ENCODE measurements at places on chromosomes 7 and 10.
A peak's percentile ranks its signal among the peaks of the same experiment; 100 is the strongest.

- DNase-seq = no peak
- no peaks in the 10 kb centered on the region for H3K36me3 ChIP-seq
- H3K4me3 ChIP-seq = no peak overlapping the region
- H3K4me1 ChIP-seq = no peaks in the 10 kb centered on the region
- no peak overlapping the region for H3K27ac ChIP-seq
These were observed 417.9 kb downstream of the AUTS2 start for GRCh38 chr7:70016044-70016770.

DNA sequence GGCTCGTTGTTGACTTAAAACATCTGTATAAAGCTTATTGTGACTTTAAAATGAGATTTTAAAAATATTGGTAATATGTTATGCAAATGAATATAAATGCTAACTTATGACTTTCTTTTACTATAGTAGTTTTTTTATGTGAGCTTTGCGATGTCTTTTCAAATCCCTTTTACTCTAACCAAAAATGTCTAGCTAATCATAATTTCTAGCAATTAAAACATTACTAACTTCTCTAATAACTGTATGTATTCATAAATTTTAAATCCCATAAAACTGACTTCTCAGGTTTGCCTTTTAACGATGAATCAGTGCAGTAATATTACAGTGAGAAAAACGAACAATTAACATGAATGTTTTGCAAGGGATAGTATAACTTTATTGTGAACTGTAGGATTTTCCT lies 113.2 kb downstream of the MAPK8 start:
- no peak for DNase-seq
- H3K27ac ChIP-seq = no peak overlapping the region
- no peaks in the 10 kb centered on the region for H3K36me3 ChIP-seq
- no peaks in the 10 kb centered on the region for H3K27me3 ChIP-seq
- no peak overlapping the region for H3K4me3 ChIP-seq

- H3K27ac ChIP-seq = no peak overlapping the region
- DNase-seq = no peak
- no peak overlapping the region for H3K4me3 ChIP-seq
- H3K27me3 ChIP-seq = no peaks in the 10 kb centered on the region
These were observed 89.0 kb upstream of the PIP4K2A start for GRCh38 chr10:22803261-22803885.

- H3K4me1 ChIP-seq = no peaks in the 10 kb centered on the region
- no peak for DNase-seq
- peak within 1 kb of the TSS; percentile 66 for H3K4me3 ChIP-seq
These were observed at the start of gene GBX1 for GRCh38 chr7:151167197-151167961. Gene GBX1 (minus strand): TSS chr7:151167694. CDS start chr7:151167548, 146 bp downstream.

DNA sequence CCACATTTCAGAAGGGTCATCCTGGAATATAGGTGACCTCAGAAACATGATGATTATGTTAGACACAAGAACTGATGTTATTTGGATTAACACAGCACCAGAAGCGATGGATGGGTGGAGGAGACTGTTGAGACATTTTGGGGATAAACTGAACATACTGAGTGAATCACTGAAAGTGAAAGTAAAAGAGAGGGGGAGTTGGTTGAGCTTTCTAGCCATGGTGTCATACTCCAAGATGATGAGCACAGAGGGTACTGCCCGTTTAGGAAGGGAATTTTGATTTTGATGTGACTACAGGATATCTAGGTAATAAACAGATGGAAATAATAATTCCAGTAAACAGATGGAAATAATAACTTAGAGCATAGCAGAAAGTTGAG lies 248.0 kb upstream of the NPY start:
- no peak for DNase-seq
- H3K4me3 ChIP-seq = no peak overlapping the region
- no peaks in the 10 kb centered on the region for H3K27me3 ChIP-seq
- H3K27ac ChIP-seq = no peak overlapping the region
- H3K4me1 ChIP-seq = no peaks in the 10 kb centered on the region

DNA sequence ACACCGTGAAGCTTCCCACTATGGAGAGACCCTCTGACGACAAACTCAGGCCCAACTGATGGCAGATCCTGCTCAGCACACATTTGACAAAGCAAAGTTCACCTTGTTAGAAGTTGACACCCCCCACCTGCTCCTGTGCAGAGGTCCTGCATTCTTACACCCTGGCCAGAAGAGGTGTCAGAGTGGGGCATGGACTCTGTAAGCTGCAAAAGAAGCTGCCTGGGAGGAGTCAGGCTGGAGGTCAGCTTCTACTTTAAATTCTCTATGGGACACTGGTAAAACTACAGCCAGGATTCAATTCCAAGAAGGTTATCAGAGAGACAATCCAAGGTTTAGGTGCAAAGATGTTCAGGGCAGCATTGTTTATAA lies 20.0 kb upstream of the TNS3 start:
- no peak overlapping the region for H3K4me3 ChIP-seq
- DNase-seq = no peak
- H3K36me3 ChIP-seq = no peaks in the 10 kb centered on the region
- H3K4me1 ChIP-seq = no peaks in the 10 kb centered on the region
- no peaks in the 10 kb centered on the region for H3K27me3 ChIP-seq

DNA sequence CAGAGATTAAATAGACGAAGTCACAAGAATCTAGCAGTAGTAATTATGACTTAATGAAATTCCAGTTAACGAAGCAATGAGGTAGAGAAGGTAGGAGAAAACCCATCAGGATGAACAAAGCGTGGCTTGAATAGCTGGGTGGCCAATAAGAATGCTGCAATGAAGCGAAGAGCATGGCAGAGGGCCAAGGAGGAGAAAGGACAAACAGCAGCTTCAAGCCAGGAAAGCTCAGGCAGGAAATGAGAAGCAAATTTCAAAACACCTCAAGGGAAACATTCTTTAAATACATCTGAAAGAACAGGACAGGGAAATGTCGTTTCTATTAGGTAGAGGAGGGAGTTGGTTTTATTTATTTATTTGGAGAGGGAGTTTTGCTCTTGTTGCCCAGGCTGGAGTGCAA lies 122.5 kb downstream of the KIAA1217 start:
- H3K4me1 ChIP-seq = no peaks in the 10 kb centered on the region
- H3K36me3 ChIP-seq = no peaks in the 10 kb centered on the region
- H3K4me3 ChIP-seq = no peak overlapping the region
- no peak overlapping the region for H3K27ac ChIP-seq
- H3K27me3 ChIP-seq = no peaks in the 10 kb centered on the region
